ENCODE measurements at places on chromosomes 2 and 18.

DNA sequence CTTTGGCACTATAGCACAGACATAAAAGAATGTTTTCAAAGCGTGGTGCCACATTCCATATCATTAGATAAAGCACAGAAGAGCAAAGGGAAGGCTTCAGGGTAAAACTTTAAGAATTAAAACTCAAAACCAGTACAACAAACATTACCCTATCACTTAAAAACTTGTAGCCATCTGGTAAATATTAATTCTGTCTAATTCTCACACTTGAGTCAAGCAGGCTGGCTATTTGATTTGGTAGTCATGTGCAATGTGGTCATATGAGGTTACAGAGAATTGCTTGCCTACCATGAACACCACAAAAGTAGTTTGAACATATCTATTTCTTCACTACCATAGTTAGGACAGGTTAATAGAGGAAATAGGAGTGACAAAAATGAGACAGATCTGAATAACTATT is 244.9 kb downstream of the IRS1 start:
- DNase-seq = no peak

DNA sequence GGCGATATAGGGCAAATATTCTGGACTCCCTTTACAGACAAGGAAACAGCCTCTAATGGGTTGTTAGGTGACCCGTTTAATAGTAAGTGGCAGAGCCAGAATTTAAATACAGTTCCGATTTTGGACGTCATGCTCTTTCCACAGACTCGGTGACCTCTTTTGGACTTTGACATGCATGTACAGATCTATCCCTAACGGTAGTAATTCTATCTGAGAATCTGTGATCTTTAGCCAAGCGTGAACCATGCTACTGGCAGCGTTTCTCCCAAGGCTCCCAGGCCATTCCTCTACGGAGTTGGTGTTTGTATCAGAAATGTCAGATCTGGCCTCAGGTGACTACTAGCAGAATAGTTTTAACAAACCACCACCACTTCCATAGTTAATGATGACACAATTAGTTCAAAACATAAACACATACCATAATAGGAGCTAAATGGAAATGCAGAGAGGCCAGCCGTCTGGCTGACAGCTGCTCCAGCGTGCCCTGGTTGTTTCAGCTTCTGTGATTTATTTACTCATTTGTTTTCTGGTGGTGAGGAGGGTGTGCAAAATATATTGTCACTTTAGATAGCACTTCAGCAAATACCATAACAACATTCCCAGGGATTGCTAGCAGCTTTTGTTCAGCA is 304.6 kb upstream of the LYPD1 start:
- no peak for DNase-seq

GRCh38 chr2:54906716-54907115 is 143.5 kb downstream of the RTN4 start:
- DNase-seq = no peak

DNA sequence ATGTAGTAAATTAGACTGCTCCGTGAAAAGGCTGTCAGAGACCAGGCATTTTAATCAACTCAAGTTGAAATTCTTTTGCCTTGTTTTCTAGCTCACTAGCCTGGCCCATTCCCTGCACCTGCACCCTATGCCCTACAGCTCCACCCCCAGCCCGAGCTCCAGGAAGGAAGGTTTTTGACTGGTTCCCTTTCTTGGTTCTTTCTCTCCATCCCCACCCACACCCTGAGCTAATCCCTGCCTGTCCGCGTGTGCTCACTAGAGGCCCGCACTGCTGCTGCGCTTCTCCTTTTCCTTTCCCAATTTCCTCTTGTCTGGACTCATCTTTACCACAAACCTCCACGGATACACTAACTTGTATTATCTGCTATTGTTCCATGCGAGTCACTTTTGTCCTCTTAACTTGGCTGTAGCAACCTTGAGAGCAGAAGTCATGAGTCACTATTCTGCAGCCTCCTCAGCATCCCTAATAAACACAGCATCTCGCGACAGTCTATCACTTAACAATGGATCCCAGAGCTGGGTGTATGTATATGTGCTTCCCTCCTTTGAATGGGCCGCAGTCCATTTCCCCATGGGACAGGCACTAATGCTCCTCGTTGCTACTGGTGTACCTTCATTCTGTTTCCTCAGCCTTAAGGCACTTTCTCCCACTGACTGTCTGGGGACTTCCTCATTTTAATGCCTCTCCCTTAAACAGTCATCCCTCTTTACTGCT is 36.5 kb downstream of the COLEC12 start:
- DNase-seq = no peak

DNA sequence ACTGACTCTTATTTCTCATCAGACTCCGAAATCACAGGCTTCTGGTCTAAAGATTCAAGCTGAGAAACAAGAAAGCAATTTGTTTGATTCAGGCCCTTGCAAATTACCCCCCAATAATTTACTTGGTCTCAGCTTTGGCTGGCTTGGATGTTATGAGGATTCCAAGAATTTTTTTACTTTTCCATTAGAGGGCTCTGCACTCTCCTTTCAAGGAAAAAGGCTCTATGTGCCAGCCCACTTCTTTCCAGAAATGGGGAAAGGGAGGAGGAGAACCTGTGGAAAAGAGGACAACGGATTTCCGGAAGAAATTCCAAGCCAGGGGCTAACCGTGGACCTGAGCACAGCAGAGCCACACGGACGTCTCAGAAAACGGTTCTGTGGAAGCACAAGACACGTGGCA is 44.4 kb downstream of the BCL11A start:
- DNase-seq = no peak

Measured in smooth muscle cell of the brain vasculature (primary cell).